Stomach (tissue), 19 donors: ENCODE measurements at places on chromosomes 7 and 10.

GRCh38 chr7:134444198-134444960, 14.5 kb downstream of the AKR1B1 start:
- no peak for DNase-seq

- DNase-seq: no peak
Observed at GRCh38 chr10:132510174-132510611, 27.4 kb upstream of the INPP5A start.

DNA sequence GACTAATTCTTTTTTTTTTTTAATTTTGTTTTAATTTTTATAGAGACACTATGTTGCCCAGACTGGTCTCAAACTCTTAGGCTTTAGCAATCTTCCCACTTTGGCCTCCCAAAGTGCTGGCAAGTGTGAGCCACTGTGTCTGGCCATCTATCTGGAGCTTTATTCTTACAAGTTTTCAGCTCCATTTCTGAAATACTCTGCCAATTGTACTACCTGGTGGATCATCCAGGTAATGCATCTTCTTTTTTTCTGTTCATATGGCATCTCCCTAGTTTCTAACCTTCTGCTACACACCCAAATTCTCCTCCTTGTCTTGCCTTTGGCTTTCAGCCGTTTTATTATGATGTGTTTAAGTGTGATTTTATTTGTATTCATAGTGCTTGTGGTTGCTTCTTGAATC, 40.2 kb downstream of the ZNF365 start:
- no peak for DNase-seq

DNA sequence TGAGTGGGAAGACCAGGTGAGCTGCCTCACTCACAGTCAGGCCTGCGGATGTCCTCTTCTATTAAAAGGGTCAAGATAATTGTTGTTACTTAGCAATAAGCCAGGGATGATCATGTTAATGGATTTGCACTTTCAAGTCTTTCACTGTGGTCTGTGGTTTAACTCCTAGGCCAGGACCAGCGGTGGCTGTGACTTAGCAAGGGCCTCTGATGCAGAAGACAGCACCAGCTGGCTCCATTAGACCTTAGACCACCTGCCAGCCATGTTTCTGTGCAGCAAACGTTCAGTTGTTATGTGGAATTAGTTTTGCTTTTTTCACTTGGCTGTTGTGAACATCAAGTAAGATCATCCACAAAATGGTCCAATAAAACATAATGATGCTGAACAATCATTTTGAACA, 537.3 kb downstream of the TNS3 start:
- no peak for DNase-seq

GRCh38 chr7:17374157-17374556, 75.7 kb downstream of the AHR start:
- no peak for DNase-seq

DNA sequence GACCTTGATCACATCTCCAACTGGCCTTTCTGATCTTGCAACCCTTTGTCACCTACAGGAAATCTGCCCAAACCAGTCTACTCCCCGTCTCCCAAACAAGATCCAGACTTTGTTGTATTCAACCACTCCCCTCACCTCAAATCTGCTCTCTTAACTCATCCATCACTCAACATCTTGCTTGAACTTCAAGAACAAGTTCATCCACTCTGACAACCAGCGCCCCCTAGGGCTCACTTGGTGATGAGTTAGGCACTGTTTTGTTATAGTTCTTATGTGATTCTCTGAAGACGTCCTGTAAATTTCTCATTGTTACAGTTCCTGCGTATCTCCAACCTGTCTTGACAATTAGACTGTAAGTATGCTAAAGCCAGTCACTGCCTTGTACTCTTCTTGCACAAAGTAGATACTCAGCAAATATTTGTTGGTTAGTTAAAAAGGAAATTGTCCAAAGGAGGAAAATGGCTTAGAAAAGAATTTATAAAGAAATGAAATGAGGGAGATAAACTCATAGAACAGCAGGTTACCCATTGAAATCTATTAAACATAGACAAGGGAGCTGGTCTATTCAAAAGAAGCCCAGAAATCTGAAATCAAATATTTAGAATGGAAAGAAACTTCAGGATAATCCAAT, 5.3 kb downstream of the FRMD4A start:
- peak; percentile 67 for DNase-seq

DNA sequence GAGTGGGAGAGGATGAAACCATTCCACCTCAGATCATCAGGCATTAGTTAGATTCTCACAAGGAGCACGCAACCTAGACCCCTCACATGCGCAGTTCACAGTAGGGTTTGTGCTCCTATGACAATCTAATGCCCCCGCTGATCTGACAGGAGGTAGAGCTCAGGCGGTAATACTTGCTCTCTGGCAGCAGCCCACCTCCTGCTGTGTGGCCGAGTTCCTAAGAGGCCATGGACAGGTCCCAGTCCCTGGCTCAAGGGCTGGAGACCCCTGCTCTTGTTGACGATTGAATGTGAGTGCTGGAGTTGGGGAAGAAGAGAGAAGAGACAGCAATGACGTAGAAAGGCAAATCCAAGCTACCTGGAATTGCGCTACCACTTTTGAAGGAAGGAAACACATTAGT, 267.2 kb downstream of the TFEC start:
- DNase-seq: no peak

DNA sequence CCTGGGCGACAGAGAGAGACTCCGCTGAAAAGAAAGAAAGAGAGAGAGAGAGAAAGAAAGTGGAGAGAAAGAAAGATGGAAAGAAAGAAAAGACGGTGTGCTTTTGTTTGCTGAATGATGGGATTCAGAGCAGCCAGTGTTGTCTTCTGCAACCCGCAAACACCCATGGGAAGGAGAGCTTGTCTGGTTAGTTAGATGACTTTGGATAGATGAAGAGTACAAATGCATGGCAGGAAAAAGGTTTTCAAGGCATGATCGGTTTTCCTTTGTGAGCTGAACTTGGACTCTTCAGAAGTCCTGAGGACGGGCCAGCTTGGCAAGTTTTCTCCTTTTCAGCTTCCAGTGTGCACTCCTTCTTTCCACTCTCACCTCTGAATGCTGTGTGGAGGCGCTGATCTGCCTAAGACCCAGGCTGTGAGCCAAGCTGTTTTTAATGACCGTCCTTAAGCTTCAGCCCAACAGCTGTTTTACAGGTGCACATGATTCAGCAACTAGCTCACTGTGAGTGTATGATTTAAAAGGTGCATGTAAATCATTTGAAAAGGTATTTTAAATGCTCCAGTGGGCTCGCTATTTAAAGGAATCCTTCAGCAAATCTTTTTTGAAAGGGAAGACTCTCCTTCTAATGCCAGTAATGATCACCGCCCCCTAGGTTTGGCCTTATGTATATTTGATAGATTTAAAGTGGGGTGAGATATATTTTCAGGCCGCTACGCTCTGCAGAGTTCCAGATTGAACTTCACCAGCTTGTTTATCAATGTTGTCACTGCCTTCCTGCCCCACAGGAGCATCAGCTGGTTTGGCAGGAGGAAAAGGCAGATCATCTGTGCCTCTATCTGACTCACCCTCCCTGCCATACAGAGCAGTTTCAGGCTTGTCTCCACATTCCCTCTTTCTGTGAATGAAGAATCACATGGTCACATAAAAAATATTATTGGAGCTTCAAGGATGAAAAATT, 115.0 kb downstream of the PLXDC2 start:
- no peak for DNase-seq

DNA sequence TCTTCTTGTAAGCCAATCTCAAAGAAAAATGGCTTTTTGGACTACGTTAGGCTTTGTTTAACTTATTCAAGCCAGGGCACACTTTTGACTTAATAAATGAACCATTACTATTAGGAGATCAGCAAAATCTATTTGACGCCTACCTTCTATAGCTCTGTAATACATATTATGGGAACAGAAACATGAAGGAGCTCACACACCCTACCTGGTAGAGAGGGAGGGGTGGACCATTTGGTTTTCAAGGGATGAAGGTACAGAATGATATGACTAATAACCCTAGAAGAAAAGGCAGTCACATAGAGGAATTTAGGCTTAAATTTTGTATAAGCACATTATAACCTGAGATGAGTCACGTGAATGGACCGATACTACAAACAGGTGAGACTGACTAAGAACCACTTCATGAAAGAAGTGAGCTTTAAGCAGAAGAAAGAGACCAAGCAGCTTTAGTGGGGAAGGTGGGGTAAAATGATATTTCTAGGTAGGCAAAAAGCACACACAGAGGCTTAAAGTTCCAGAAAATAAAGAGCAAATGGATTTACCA, 106.8 kb upstream of the CTTNBP2 start:
- no peak for DNase-seq

DNA sequence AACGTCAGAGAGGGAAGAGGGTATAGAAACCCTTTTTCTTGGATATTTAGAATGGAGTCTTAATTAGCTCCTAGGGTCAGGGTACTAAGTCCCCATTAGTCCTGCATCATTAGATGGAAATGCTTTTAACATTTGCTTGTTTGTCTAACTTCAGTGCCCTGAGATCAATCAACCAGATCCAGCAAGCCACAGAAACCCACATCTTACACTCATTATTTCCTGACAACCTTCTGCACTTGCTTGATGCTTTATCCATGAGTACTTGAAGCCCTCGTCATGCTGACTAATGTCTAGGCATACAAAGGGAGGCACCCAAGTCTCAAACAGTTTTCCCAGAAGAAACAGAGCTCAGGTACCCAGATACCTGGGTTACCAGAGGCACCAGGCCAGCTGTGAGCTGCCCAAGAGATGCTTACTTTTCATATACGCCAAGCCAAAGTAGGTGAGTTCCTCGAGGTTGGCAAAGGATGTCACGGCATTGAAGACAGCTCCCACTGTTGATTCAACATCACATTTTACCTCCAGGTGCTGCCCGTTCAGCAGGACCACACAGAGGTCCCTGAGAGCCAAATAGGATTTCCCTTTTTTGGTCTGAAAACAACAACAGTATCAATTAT, 42.7 kb downstream of the FRMPD2 start:
- no peak for DNase-seq

DNA sequence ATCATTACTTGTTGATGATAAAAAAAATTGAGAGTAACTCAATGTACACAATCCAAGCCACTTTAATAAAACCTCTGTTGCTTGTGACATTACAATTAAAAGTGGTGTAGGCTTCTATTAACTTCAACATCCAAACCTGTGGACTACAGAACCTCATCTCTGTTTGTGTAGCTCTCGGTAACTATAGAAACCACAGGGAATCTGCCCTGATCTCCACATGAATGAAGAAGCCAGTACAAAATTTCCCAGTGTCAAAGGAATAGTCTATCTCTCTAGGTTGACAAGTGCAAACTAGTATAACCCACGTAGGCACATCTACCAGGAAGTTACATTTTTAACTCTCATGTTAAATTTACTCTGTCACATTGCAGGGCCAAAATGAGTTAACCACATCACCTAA, 204.3 kb downstream of the CHCHD3 start:
- DNase-seq: no peak

DNA sequence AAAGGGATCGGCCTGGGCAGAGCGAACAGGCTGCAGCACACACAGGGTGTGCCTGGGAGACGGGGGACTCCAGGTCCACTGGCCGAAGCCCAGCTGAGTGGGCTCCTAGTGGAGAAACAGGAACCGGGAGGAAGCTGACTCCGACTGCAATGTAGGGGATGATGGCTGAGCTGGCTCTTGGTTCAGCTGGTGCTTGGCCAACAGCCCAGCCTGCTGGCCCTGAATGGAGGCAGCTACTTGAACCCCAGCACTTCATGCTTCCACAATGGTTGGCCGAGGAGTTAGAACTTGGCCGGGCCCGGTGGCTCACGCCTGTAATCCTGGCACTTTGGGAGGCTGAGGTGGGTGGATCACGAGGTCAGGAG, 27.0 kb upstream of the FRAT2 start:
- no peak for DNase-seq

DNA sequence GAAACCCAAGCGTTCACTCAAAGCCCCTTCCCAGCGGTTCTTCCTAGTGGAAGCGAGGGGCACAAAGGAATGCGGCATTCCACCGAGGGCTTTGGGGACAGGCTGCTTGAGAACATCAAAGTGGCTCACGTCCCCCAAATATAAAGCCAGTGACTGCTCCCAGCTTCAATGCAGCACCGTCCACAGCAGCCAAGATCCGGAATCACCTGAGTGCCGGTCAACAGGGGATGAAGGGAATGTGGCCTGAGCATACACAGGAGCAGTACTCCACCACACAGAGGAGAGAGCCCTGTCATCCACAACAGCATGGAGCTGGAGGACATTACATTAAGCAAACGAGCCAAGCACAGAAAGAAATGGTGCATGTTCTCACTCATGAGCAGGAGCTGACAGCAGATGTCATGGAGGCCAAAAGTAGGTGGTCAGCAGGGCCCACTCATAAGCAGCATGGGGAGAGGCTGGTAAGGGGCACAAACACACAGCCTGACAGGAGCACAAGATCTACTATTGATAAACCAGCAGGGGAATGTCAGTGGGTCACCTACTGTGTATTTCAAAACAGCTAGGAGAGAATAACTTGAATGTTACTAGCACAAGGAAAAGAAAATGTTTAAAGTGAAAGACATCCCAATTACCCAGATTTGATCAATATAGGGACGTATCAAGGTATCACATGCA, 79.5 kb downstream of the DIP2C start:
- no peak for DNase-seq
